Right cardiac atrium (tissue), 5 donors: ENCODE measurements at places on chromosomes 16 and 17.

GRCh38 chr17:11935734-11936406, 61.4 kb downstream of the ZNF18 start:
- DNase-seq = peak; percentile 40

- DNase-seq = peak; percentile 84
These were observed 37.7 kb downstream of the RNF135 start for GRCh38 chr17:31008374-31009041.

DNA sequence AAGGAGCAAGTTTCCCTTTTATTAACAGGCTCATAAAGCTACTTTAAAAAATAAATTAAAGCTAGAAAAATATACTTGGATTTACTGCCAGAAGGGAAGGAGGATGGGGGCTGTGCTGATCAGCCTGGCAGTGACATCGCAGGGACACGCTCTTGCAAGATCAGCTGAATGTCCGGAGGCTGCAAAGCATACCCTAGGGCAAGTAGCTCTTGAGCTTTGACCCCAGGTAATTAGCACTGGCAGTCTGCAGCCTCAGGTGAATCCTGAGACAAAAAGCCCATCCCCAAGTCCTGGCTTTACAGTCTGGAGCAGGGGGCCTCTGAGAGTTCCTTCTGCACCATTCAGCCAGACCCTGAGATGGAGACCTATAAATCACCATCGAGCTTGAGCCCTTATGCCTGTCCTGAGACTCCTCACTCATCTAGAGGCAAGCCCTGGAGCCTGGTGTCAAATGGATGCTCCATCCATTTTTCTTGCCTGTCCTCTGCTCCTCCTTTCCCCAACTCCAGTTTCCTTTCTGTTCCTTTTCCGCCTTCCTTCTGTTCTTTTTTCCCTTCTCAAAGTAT, 131.7 kb downstream of the TMEM114 start:
- no peak for DNase-seq

GRCh38 chr16:26493751-26494150, 573.0 kb upstream of the C16orf82 start:
- no peak for DNase-seq

- DNase-seq = no peak
These were observed 76.2 kb downstream of the CHD9 start for GRCh38 chr16:53131050-53131362.

GRCh38 chr17:65627891-65628643, 66.6 kb upstream of the AXIN2 start:
- DNase-seq = no peak

- DNase-seq = peak; percentile 46
These were observed 10.3 kb downstream of the NDUFAF8 start for GRCh38 chr17:81249223-81250040.
